ENCODE measurements at places on chromosomes 6 and 20. TPM values are rescaled to one million over a fixed set of nuclear protein-coding genes. Genes with fewer than 3 reads are reported as not detected.

Gene PAK5
- total RNA-seq: not detected

Gene BTN1A1
- total RNA-seq: not detected

Gene TMC2
- total RNA-seq: not detected

Gene ASIP
- not detected for total RNA-seq

Gene NRN1
- total RNA-seq: not detected

Gene SMOC2
- not detected for total RNA-seq

Gene PLG
- not detected for total RNA-seq

Gene SH3BGRL2
- 6.7 TPM for total RNA-seq

Gene EFHC1
- total RNA-seq: 24.6 TPM

Gene APMAP
- total RNA-seq: 104 TPM

Gene OPRM1
- total RNA-seq: not detected

Gene LRRC73
- total RNA-seq: under 0.01 TPM

Gene SPATS1
- not detected for total RNA-seq

Gene OR2H2
- not detected for total RNA-seq

Gene LTA
- total RNA-seq: not detected

Gene STMND1
- total RNA-seq: not detected

Gene TNFAIP3
- 17.0 TPM for total RNA-seq

Gene BFSP1
- 8.6 TPM for total RNA-seq

Gene NUP43
- 31.4 TPM for total RNA-seq

Gene DUSP15
- total RNA-seq: 0.49 TPM

Gene OR12D3
- not detected for total RNA-seq

Gene SDHAF4
- total RNA-seq: 9.4 TPM

Gene BHLHE23
- not detected for total RNA-seq

Gene DOK5
- 1.3 TPM for total RNA-seq

Gene CLIC5
- total RNA-seq: 0.49 TPM

Gene HLA-DQB1
- total RNA-seq: 1.0 TPM

Gene GINM1
- 21.8 TPM for total RNA-seq

Gene DCDC2
- total RNA-seq: 93.4 TPM

Gene MATN4
- total RNA-seq: not detected

Gene FNDC11
- total RNA-seq: 1.1 TPM

Gene CD83
- 1.1 TPM for total RNA-seq

Gene DEFB116
- not detected for total RNA-seq

Gene FANCE
- total RNA-seq: 10.8 TPM

Gene BPIFB4
- not detected for total RNA-seq

Gene NRSN1
- not detected for total RNA-seq

Gene SLC32A1
- not detected for total RNA-seq

Gene GDAP1L1
- not detected for total RNA-seq

Gene HLA-DOB
- 0.16 TPM for total RNA-seq

Gene MYMX
- total RNA-seq: 0.25 TPM

Gene SLC22A7
- not detected for total RNA-seq

Gene CD24
- total RNA-seq: 1,378 TPM

Gene KIF6
- total RNA-seq: 1.3 TPM

Gene ADGRG6
- total RNA-seq: 66.2 TPM

Gene FAM217A
- total RNA-seq: not detected

Gene NMBR
- 0.33 TPM for total RNA-seq

Gene PI16
- total RNA-seq: not detected

Gene SOX18
- total RNA-seq: not detected

Gene ATP5F1E
- total RNA-seq: 16.9 TPM

Gene KIAA1586
- total RNA-seq: 4.1 TPM

All from mesangial cell (primary cell).